ENCODE measurements at places on chromosomes 3 and 15. TPM values are rescaled to one million over a fixed set of nuclear protein-coding genes. Genes with fewer than 3 reads are reported as not detected.

The LRTM1 gene
- not detected for total RNA-seq

The ITIH3 gene
- total RNA-seq: not detected

The SLCO2A1 gene
- total RNA-seq: 3.3 TPM

The CCR1 gene
- 8.2 TPM for total RNA-seq

GRCh38 chr3:179852142-179852905 is 184.4 kb downstream of the PEX5L start:
- DNase-seq: no peak

DNA sequence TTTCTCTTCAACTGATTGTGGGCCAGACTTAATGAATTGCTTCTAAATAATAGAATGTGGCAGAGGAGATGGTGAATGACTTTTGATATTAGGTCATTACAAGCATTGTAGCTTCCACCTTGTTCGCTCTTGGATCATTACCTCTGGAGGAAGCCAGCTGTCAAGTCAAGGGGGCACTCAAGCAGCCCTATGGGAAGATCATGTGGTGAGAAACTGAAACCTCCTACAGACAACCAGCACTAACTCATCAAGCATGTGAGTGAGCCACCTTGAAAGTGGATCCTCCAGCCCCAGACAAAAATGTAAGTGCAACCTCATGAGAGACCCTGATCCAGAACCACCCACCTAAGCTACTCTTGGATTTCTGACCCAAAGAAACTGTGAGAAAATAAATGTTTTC is 109.8 kb upstream of the TBC1D5 start:
- no peak for DNase-seq

DNA sequence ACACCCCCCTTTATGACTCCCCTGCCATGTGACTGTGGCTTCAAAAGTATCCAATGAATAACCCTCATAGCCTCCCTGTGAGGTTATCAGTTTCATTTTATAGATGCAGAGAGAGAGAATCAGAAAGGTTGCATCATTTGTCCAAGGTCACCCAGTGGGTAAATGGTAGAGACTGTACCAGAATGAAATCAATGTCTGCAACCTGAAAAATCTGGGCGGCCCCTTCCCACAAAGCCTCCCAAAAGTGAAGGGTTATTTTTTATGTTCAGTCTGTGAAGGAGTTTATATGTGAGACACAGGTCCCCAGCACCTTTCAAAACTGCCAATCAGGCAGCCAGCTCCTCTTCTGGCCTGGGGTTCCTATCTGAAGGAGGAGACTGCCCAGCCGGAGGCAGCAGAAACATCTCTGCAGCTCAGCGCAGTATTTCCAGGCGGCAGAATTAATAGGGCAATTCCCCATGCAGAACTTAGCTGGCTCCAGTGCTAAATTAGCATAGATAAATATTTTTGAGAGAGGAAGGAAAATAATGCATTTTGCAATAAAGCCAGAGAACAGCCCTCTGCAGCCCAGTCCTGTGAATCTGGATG is 130.8 kb upstream of the PRR20G start:
- DNase-seq: no peak

- DNase-seq: no peak
Observed at GRCh38 chr3:71149959-71150954, 433.3 kb downstream of the FOXP1 start.

DNA sequence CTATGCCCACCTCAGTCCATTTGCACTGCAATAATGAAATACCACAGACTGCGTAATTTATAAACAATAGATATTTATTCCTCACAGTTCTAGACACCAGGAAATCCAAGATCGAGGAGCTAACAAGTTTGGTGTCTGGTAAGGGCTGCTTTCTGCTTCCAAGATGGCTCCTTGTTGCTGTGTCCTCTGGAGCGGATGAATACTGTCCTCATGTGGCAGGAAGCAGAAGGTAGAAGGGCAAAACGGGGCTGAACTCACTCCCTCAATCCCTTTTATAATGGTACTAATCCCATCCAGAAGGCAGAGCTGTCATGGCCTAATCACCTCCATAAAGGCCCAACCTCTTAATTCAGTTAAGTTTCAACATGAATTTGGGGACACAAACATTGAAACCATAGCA is 75.3 kb downstream of the P2RY1 start:
- no peak for DNase-seq

DNA sequence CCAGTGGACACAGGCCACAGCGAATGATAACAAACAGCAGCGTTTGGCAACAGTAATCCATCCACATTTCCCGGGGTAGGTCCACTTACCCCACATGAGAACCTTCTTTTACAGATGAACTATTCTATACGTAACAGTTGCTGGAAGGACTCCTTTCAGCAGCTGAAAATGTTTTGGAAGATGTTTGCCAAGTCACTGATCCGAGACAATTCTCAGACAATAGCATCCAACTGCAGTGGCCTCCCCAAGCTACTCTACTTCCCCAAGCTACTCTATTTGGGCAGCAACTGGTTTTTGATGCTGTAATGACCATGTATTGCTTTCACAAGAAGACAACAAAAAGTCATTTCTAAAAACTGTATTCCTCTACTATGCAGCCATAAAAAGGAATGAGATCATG is 87.5 kb downstream of the ADAMTS17 start:
- DNase-seq: no peak

GRCh38 chr3:169148448-169149348 is 514.8 kb downstream of the MECOM start:
- no peak for DNase-seq

- no peak for DNase-seq
Observed at GRCh38 chr3:57079474-57079831, 19.0 kb downstream of the SPATA12 start.

GRCh38 chr15:52462806-52463360 is 65.8 kb downstream of the MYO5A start:
- DNase-seq: no peak

DNA sequence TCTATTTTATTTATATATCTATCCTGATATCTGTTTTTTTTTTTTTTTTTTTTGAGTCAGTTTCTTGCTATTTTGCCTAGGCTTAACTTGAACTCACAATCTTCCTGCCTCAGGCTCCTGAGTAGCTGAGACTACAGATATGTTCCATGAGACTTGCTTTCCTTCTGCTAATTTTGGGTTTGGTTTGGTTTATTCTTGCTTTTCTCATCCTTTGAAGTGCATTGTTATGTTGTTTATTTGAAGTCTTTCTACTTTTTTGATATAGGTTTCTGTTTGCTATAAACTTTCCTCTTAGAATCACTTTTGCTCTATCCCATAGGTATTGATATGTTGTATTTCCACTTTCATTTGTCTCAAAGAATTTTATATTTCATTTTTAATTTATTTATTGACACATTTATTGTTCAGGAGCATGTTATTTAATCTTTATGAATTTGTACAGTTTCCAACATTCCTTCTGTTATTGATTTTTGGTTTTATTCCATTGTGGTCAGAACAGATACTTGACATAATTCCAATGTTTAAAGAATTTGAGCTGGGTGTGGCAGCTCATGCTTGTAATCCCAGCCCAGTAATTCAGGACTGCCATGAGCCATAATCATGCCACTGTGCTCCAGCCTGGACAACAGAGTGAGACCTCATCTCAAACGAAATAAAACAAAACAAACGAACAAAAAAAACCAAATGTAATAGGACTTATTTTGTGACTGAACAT is 62.3 kb upstream of the PLSCR4 start:
- no peak for DNase-seq

- DNase-seq: no peak
Observed at GRCh38 chr3:71225951-71226564, 357.5 kb downstream of the FOXP1 start.

DNA sequence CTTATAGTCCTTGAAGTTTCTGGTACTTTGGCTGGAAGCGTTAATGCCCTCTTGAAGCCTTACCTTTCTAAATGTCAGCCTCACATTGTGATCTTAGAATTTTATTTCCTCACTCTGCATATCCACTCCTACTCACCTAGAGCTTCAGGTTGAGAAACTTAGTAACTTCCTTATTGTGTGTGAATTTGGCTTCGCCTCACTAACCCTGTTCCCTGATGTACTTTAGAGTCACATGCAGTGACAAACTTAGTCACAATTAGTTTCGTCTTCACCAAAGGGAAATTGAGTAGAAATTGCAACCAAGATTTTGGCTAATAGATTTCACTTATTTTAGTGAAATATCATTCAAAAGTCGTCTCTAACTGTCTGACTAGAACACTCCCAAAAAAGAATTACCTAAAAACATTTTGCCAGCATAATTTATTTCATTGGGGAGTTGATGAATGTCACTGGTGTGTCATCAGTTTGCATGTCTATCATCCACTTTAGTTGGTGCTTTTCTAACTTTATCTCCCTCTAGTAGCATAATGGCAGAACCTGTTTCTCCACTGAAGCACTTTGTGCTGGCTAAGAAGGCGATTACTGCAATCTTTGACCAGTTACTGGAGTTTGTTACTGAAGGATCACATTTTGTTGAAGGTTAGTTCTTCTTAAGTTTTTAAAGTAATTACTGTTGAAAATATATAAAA is 960 bp downstream of the MFN1 start:
- DNase-seq: no peak

DNA sequence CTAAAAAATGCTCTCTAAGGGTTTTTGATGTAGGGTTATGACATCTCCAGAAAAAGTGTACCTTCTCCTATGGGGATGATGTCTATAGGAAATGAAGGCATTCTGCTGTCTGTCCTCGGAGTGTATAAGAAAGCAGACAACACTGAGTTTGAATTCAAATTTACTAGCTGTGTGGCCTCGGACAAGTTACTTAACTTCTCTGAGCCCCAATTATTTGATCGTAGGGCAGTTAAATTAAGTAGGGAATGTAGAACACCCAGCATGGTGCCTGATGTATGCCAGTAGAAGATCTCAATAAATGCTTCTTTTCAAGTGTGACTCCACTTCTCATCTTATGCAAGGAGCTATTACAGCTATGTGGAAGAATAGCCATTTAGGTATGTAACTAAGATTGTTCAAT is 184.6 kb downstream of the CPNE4 start:
- DNase-seq: no peak

- DNase-seq: no peak
Observed at GRCh38 chr3:43649365-43649968, 27.7 kb upstream of the ANO10 start.

Data from sigmoid colon (tissue), 7 donors.